Bone marrow (tissue), 2 donors: ENCODE measurements at places on chromosomes 7 and 10.

GRCh38 chr10:124350806-124351205, 67.9 kb downstream of the OAT start:
- no peak for DNase-seq

DNA sequence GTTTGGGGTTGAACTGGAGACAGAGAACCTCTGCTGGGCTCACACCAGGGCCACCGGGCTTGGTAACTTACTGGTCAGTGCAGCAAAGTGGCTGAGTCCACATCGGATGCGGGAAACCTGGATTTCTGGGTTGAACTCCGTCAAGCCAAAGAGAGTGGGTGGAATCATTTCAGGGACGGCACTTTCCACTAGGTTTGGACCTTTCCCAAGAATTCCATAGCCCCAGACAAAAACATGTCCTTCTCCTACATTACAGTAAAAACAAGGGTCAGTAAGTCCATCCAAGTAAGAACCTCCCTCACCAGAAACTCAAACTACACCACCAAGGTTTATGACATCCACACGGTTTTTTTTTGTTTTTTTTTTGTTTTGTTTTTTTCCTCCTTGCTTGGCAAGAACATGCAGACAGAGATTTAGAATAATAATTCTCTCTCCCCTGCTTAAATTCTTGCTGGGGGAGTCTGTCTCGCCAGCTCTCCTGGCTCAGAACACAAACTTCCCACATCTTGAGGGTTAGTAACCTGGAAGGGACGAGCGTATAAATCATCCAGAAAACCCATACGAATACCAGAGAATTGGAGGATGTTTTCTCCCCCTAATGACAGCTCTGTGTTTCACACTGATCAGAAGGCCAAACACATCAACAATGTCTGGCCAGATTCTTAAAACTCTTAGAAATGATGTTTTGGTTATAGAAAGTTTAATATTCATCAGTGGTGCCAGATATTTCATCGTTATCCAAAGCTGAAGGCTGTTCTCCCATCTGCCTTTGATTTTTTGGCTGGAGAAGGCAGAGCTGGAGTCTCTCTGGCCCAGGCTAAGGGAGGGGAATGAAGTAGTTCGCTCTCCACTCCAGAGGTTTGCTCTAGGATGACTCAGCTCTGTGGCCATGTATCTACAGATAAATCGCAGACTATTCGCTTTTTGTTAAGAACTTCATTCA, 17.5 kb downstream of the RCC1L start:
- no peak for DNase-seq

DNA sequence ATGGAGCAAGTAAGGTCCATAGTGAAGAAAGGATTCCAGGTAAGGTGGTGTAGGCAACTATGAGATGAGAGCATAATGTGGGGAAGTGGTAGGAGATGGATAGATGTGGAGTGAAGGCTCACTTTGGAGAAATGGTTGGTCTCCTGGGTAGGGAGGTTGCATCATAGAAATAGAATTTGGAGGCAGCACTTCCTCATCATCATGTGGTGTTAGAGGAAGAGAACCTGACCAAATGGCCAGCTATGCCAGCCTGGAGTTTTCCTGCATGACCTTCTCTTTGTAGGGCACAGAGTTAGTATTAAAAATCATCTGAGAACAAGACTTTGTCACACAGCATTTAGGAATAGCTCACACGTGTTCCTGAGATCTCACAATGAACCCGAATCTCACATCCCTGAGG, 126.7 kb upstream of the CXCL12 start:
- no peak for DNase-seq

GRCh38 chr10:98260350-98260749, 7.6 kb downstream of the LOXL4 start:
- DNase-seq, result no peak

GRCh38 chr10:122142641-122143237, 128.4 kb upstream of the BTBD16 start:
- DNase-seq, result no peak

DNA sequence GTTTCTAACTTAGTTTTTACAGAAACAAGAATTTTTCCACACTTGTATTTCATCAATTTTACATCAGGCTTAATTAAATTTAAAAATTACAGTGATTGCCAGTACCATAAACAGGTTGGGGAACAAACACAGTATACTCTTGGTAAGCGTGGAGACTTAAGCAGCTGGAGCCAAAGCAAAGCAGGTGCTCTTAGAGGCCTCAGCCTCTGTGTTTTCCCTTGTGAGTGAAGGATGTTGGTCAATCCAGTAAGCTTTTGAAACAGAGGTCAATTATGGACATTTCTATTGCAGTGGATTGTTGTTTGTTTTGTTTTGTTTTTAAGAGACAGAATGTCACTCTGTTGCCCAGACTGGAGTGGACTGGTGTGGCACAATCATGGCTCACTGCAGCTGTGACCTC, 100.6 kb upstream of the CELF2 start:
- no peak for DNase-seq

DNA sequence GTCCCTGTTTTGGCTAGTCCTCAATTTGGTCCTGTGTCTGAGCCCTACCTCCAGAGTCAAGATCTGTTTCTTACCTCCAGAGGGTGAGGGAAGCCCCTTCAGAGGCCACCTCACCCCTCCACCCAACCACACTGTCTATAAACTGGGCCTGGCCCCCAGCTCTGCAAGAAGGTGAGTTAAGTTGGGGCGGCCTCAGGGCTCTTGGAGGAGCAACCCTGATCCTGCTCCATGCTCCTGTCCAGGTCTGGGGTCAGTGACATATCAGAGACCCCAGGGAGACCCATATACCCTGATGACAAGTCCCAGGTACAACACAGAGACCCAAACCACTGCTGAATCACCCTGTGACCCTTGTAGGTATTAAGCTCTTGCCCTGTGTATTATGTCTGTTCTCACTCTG, 69.5 kb downstream of the MYL10 start:
- no peak for DNase-seq

- no peak for DNase-seq
These were observed 37.1 kb downstream of the PRTFDC1 start for GRCh38 chr10:24915304-24915703.

DNA sequence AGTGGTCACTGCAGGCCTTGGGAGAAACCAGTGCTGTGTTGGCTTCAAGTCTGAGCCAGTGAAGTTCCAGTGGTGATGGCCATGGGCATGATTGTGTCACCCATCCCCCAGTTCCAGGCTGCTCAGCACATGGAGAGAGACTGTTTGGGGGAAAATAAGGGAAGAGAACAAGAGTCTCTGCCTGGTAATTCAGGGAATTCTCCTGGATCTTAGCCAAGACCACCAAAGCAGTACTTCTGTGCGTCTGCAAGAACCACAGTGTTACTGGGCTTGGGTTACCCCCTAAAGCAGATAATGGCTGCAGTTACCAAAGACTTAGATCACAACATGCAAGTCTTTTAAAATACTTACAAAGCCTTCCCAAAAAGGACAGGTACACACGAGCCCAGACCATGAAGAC, 225.0 kb upstream of the SEMA3C start:
- no peak for DNase-seq

DNA sequence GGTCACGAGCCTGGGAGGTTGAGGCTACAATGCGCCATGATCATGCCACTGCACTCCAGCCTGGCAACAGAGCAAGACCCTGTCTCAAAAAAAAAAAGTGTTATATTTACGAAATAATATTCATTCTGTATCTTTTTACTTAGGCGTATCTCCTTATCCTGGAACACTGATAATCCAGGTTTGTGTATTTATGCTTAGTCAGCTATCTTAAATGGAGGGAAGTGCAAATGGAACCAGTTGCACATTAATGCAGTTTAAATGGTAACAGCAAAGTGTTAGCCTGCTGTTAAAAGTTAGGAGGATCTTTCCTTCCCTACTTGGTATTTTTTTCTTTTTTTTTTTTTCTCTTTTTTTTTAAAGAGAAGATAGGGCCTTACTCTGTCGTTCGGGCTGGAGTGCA, 36.0 kb upstream of the RBM20 start:
- no peak for DNase-seq

DNA sequence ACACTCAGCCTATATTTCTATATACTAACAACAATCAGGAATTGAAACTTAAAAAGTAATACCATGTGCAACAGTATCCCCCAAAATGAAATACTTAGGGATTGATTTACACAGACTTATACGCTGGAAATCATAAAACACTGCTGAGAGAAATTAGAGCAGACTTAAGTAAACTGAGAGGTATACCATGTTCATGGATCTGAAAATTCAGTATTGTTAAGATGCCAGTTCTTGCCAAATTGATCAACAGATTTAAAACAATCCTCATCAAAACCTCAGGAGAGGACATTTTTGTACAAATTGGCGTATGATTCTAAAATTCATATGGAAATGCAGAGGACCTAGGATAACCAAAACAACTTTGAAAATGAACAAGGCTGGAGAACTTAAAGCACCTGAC, 37.3 kb downstream of the DCLRE1C start:
- no peak for DNase-seq

DNA sequence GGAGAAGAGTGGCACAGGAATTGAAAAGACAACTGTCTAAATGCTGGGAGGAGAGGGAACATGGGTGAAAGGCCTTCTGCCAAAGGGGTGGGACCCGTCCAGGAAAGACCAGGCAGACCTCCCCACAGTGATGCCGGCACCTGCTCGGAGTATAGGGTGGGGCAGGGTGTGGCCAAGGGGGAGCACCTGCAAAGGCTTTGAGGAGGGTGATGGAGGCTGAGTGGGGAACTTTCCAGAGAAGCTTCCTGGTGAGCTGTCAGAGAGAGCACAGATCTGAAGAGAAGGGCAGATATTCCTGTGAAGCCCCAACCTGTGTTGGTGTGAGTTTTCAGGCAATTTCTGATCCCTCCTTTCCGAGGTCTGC, 263.4 kb upstream of the GRB10 start:
- no peak for DNase-seq

GRCh38 chr10:121078672-121079102, 227.5 kb downstream of the WDR11 start:
- DNase-seq, result no peak

DNA sequence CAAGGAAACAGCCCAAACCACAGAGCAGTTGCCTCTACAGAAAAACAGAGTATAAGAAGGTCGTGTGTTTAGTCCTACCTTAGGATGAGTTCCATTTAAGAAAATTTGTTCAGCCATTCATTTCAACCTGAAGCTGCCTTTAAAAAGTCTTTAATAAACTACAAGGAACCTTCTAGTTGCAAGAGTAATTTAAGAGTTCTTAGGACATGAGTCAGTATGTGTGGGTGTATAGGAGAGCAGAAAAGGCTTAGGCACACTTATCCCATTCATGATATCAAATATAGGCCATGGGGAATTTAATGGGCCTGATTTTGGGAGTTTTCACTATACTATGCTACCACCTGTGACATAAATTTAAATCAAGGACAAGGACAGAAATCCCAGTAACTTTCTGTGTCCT, 496.8 kb downstream of the TFEC start:
- DNase-seq, result no peak

DNA sequence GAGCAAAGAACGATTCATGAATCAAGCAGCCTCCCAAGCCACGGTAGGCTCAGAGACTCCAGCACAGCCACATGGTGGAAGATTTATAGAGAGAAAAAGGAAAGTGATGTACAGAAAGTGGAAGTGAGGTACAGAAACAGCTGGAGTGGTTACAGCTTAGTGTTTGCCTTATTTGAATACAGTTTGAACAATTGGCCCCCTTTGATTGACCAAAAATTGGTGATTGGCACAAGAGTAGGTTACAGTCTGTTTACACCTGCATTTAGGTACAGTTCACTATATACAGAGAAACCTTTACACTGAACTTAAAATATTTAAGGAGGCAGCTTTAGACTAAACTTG, 136.4 kb upstream of the ASAH2 start:
- DNase-seq, result no peak

DNA sequence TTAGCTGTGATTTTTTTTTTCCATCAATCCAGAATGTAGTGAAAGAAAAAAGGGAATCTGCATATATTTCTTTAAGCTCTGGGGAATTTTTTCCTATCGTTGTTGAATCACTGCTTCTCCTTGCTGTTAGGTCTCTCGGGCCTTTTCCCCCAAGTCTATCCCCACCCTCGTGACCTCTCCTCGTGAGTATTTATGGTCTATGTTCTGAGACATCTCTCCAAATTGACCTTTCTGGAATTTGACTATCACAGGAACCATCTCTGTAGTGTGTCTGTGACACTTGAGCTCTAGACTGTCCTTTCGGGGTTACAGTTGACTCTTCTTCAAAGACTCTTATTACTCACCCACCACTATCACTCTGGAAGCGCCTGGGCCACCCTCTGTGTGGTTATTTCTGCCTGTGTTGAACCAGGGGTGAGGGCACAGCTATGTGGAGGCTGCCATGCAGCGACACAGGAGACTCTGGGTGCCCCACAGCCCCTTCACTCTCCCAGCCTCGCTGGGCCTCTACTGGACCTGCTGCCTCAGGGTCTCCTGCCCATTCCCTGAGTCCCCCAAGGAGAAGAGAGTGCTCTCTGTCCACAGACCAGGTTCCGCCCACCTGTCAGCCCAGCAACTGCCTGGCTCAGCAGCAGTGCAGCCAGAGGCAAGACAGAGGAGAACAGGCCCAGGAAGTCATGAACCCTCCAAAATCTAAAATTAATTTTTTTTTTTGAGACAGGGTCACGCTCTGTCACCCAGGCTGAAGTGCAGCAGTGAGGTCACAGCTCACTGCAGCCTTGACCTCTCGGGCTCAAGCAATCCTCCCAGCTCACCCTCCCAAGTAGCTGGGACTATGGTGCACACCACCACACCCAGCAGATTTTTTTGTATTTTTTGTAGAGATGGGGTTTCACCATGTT, 45.7 kb upstream of the PTPRN2 start:
- DNase-seq, result no peak

DNA sequence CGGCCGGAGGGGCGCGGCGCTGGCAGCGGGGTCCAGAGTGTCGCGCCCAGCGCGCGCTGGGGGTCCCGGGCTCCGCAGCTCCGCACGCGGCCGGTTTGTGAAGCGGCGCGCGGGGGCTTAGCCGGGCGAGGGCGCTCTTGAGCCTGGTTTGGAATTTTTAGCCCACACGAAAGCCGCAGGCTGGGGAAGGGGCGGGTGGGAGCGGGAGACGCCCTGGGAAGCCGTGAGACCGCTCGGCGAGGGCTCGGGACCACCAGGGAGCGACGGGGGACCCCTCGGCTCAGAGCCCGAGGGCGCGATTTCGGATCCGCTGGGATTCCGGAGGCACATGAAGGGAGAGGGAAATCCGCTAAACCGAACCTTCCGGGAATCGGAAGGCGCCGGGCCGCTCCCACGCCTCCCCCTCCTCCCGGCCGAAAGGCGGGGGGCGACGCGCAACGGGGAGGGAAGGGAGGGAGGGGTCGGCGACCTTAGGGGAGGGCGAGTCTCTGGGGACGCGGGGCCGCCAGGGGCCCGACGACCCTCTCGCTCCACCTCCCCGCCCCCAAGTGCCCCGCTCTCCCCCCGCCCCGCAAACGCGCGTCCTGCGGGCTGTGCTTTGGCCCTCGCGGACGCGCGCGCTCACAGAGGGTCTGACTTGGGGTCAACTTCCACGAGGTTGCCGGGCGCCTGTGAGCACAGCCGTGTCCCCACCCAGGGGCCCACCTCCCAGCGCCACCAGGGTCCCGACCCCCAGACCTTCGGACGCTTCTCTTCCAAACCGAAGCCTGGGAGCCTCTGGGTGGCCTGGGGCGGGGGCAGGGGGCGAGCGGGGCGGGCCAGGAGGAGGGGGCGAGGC, 5.1 kb upstream of the ELFN1 start:
- no peak for DNase-seq

DNA sequence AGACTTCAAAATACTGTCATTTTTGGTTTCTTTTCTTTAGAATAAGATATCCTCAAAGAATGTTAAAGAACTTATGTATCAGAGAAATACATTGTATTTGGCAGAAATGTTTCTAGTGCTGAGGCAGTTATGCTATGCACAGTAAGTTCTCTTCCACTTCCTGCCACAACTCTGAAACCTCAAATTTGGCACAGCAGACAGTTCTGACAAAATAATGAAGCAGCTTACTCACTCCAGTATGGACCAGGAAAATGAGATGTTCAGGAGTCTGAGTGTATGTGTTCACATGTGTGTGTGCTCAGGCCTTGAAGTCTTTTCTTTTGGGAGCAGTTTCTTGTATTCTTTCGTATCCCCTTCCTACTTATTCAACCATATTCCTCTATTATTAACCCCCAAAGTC, 197.0 kb upstream of the AGK start:
- DNase-seq, result no peak
